ENCODE measurements at places on chromosomes 1 and 21.
A peak's percentile ranks its signal among the peaks of the same experiment; 100 is the strongest.

GRCh38 chr1:248900637-248901036 lies 5.4 kb upstream of the PGBD2 start:
- no peak for DNase-seq
- H3K27me3 ChIP-seq = peaks cover 43% of the 10 kb centered on the region
- no peak overlapping the region for H3K27ac ChIP-seq
- H3K4me1 ChIP-seq = no peaks in the 10 kb centered on the region
- H3K36me3 ChIP-seq = no peaks in the 10 kb centered on the region
- H3K4me3 ChIP-seq = no peak overlapping the region

GRCh38 chr1:61049850-61050540 lies 32.4 kb upstream of the NFIA start:
- peaks cover 2% of the 10 kb centered on the region for H3K36me3 ChIP-seq
- H3K4me1 ChIP-seq = peaks cover 24% of the 10 kb centered on the region
- peaks cover 15% of the 10 kb centered on the region for H3K27me3 ChIP-seq
- peak; percentile 81 for DNase-seq

- H3K27ac ChIP-seq = no peak overlapping the region
- no peak for DNase-seq
- no peak overlapping the region for H3K4me3 ChIP-seq
- no peaks in the 10 kb centered on the region for H3K27me3 ChIP-seq
- H3K36me3 ChIP-seq = no peaks in the 10 kb centered on the region
Observed at GRCh38 chr1:186983327-186983726, 154.6 kb downstream of the PLA2G4A start.

GRCh38 chr1:200206761-200207160 lies 179.3 kb downstream of the NR5A2 start:
- H3K4me1 ChIP-seq = peaks cover 7% of the 10 kb centered on the region
- H3K36me3 ChIP-seq = no peaks in the 10 kb centered on the region
- H3K4me3 ChIP-seq = no peak overlapping the region
- no peak overlapping the region for H3K27ac ChIP-seq

DNA sequence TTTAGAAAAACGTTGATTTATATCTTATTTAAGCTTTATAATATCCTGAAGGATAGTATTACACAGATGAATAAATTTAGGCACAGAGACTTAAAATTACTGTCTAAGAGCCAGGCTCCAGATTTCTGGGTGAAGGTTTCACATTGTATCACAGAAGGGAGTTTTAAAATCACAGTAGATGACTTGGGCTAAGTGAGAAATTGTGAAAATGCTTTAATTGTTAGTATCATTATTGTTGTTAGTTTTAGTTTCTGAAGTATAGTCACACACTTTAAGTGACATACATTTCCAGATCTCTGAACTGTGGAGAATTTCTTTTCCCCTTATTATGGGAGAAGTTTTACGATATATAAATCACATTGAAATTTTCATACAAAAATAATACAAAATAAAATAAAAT lies 83.5 kb downstream of the NDUFS5 start:
- H3K4me3 ChIP-seq = no peak overlapping the region
- no peaks in the 10 kb centered on the region for H3K27me3 ChIP-seq
- DNase-seq = no peak

- peaks cover 4% of the 10 kb centered on the region for H3K36me3 ChIP-seq
- no peaks in the 10 kb centered on the region for H3K4me1 ChIP-seq
- no peak overlapping the region for H3K4me3 ChIP-seq
- H3K27me3 ChIP-seq = peaks cover 11% of the 10 kb centered on the region
- no peak for DNase-seq
- no peak overlapping the region for H3K27ac ChIP-seq
Observed at GRCh38 chr1:221900678-221901077, 158.8 kb upstream of the DUSP10 start.

- no peaks in the 10 kb centered on the region for H3K4me1 ChIP-seq
- DNase-seq = no peak
- H3K36me3 ChIP-seq = peaks cover 3% of the 10 kb centered on the region
- no peak overlapping the region for H3K4me3 ChIP-seq
- H3K27me3 ChIP-seq = peaks cover 43% of the 10 kb centered on the region
Observed at GRCh38 chr1:231508497-231508896, 20.0 kb upstream of the TSNAX start.

All from central memory CD8-positive, alpha-beta T cell (primary cell).